ENCODE measurements at places on chromosomes 2 and 18.

GRCh38 chr18:21064347-21064746 is 47.3 kb downstream of the ROCK1 start:
- no peak for DNase-seq

DNA sequence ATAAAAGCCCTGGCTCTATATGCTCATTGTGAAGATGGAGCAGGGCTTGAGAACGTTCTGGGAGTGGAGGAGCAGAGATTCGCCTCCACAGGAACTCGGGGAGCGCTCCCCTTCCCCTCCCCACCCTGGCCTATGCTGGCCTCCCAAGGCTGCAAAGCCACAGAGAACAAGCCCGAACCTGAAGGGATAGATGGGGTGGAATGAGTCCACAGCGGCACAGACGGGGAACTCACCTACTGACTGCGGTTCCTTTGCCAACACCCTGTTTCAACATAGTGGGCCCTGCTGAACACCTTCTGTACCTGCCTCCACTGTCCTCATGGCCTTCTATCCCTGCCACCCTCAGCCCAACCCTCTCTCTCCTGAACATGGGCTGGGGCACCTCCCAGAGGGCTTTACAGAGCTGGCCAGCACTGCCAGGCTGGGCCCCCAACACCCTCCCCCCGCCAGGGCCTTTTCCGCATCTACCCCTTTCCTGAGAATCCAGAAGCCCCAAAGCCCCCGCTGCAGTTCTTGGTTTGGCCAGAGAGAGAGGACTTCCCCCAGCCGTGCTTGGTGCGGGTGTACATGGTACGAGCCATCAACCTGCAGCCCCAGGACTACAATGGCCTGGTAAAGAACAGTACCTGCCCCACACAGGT is 41.5 kb downstream of the LMAN2L start:
- no peak for DNase-seq

DNA sequence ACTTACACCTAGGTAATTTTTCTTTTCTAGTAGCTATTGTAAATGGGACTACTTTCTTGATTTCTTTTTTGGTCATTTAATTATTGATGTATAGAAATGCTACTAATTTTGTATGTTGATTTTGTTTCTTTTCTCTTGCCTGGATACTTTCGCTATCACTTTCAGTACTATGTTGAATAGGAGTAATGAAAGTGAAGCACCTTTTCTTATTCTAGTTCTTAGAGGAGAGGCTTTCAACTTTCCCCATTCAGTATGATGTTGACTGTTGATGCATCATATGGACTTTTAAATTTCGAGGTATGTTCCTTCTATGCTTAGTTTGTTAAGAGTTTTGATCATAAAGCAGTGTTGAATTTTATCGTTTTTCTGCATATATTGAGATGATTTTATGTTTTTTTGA is 142.5 kb downstream of the CDH19 start:
- DNase-seq = no peak

DNA sequence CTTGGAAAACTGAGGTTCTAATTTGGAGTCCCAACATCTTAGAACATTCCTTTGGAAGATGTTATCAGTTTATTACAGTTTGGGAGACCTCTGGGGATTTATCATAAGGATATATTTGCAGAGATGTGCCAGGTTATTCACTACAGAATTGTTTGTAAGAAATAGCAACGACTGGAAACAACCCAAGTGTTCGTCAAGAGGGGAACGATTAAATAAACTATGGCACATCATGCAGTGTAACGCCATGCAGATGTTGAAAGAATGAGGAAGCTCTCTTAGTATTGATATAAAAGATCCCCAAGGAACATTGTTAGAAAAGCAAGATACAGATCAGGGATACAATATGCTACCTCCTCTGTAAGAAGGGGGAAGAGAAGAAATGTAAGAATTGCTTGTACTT is 210.6 kb downstream of the TMEM247 start:
- no peak for DNase-seq

GRCh38 chr2:86783615-86784339 is 6.9 kb downstream of the CD8A start:
- no peak for DNase-seq

- peak; percentile 75 for DNase-seq
Observed at GRCh38 chr2:240579771-240580614, 6.5 kb upstream of the CAPN10 start.

DNA sequence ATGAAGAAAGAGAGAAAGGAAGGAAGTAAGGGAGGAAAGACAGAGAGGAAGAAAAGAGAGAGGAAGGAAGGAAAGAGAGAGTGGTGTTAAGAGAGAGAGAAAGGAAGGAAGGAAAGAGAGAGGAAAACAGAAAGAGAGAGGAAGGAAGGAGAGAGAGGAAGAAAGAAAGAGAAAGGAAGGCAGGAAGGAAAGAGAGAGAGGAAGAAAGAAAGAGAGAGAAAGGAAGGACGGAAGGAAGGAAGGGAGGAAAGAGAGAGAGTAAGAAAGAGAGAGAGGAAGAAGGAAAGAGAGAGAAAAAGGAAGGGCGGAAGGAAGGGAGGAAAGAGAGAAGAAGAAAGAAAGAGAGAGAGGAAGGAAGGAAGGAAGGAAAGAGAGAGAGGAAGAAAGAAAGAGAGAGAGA is 127.4 kb downstream of the GALNT3 start:
- DNase-seq = no peak

DNA sequence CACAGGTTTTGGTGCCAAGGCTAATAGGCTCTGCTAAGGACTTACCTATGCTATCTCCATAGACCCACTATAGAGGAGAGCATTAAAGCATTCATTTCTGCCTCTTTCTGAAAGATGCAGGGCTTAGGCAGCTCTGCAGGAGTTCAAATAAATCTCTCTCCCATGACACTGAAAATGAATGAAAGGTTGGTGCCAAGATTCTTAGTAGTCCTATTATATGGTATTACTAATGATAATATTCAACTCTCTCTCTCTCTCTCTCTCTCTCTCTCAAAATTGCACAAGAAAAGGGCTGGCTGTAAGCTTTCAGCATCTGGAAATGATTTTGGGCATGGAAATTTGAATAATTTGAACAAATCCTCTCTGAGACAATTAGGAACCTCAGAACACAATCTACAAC is 433.7 kb downstream of the MBD2 start:
- DNase-seq = no peak

GRCh38 chr2:239200646-239201530 is 199.9 kb downstream of the HDAC4 start:
- DNase-seq = no peak

All from NCI-H1694 (cell line).